ENCODE measurements at places on chromosomes 1 and 21.

DNA sequence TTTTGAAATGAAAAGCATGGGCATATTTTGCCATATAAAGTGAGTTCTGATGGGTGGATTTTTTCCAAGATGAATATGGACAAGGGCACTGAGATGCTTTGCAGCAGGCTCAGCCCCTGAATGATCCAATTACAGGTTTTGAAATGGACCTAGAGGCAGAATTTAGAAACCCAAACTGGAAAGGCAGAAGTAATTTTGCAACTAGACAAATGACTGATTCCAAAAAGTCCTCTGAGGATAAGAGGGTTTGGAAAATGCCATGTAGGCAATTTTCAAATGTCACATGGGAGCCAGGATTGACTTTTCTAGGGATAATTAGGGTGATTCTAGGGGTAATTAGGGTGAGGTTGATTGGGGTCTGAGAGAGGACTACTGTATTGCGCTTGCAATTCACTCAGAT, 148.9 kb upstream of the ZNF648 start:
- no peak for DNase-seq

- DNase-seq = no peak
Measured at GRCh38 chr1:171310661-171311087, 3.3 kb upstream of the FMO4 start.

DNA sequence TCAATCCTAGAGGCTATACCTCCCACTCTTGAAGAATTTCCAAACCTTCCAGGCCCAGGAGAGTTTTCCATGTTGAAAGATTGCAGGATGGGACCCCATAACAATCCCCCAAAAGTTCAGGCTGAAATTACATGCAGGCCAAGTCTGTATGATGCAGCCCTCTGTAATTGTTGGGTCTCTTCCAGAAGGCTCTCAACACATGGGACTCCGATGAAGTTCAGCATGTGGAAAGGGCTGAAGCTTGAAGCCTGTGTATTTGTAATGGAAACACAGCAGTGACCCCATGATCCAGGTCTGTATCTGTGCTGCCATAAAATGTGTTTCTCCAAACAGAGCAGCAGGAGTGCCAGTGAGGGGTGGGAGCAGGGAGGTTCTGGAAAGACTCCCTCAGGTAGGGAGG, 202.5 kb upstream of the LYPLAL1 start:
- DNase-seq = no peak

- no peak for DNase-seq
Measured at GRCh38 chr1:27548858-27549719, 54.9 kb downstream of the AHDC1 start.

GRCh38 chr1:151991663-151992302, 1.9 kb downstream of the S100A10 start:
- DNase-seq = no peak

- DNase-seq = no peak
Measured at GRCh38 chr21:28789523-28789922, 203.2 kb downstream of the LTN1 start.

DNA sequence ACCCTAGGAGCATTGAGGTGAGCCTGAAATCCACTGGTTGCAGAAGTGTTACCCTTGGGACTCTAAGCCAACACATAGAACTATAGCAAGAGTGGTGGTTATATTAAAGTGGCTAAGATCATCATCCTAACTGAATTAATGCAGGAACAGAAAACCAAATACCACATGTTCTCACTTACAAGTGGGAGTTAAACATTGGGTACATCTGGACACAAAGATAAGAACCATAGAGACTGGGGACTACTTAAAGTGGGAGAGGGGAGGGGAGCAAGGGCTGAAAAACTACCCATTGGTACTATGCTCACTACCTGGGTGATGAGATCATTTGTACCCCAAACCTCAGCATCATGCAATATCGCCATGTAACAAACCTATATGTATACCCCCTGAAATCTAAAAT, 100.0 kb downstream of the SLC25A24 start:
- no peak for DNase-seq

GRCh38 chr1:234874291-234875288, 254.0 kb downstream of the TOMM20 start:
- no peak for DNase-seq

DNA sequence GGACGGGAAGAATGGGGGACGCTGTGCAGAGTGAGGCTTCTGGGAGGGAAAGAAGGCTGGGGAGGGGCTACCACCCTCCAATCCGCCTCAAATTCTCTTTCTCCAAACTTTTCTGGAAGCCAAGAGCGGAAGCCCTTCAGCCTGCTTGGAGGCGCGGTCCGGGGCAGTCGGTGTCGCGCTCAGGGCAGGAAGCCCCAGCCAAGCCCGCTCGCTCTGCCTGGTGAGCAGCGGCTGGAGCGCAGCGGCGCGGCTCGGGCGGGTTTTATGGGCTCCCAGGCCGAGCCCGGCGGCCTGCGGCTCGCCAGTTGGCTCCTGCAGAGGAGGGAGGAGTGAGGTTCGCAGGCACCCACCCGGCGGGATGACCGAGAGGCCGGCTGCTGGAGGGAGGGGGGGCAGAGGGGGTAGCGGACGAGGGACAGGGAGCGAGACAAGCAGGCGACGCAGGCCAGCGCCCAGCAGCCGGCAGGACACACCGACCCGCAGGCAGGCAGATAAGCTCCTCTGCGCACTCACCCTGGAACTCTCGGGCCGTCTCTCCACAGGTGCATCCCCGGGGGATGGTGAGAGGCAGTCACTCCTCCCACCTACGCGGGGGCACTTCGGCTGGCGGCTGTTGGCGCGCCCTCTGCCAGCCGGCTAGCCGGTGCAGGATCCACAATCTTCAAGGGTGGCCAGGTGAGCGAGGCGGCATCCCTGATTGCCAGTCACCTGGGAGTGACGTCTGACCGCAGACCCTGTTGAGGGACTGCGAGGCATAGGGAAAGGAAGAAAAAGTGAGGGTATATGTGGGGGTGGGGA, at the start of gene AVPR1B:
AVPR1B (minus strand) TSS at position 238 of the 798 bp plus-strand sequence. CDS start 498 bp downstream, outside the sequence.
- DNase-seq = no peak

GRCh38 chr1:62271948-62272728, 47.1 kb downstream of the KANK4 start:
- DNase-seq = no peak

GRCh38 chr1:11804666-11805421, 920 bp downstream of the MTHFR start:
- DNase-seq = no peak

DNA sequence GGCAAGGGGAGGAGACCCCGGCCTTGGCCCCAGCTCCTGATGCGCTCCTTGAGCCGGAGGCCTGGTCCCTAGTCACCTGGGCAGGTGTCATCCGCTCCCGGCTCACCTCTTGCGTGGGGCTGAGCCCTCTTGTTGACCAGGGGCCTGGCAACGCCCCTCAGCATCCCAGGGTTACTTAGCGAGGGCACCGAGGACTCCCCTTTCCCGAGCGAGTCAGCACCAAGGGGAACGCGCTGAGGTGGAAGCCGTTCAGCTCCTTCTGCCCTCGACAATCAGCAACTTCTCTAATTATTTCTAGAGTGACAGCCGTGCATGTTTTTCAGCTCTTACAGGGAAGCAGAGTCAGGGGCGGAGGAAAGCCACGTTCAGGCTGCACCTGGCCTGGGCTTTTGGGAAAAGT, 522 bp downstream of the SLC45A1 start:
- no peak for DNase-seq

DNA sequence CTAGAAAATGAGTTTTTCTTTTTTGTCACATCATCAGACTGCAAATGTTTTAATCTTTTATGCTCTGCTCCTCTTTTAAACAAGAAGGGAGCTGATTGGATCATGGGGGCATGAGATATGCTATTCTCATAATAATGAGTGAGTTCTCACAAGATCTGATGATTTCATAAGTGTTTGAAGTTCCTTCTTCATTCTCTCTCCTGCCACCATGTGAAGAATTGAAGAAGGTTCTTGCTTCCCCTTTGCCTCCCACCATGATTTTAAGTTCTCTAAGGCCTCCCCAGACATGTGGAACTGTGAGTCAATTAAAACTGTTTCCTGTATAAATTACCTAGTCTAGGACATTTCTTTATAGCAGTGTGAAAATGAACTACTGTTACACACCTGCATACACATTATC, 218.2 kb downstream of the NRIP1 start:
- DNase-seq = no peak

DNA sequence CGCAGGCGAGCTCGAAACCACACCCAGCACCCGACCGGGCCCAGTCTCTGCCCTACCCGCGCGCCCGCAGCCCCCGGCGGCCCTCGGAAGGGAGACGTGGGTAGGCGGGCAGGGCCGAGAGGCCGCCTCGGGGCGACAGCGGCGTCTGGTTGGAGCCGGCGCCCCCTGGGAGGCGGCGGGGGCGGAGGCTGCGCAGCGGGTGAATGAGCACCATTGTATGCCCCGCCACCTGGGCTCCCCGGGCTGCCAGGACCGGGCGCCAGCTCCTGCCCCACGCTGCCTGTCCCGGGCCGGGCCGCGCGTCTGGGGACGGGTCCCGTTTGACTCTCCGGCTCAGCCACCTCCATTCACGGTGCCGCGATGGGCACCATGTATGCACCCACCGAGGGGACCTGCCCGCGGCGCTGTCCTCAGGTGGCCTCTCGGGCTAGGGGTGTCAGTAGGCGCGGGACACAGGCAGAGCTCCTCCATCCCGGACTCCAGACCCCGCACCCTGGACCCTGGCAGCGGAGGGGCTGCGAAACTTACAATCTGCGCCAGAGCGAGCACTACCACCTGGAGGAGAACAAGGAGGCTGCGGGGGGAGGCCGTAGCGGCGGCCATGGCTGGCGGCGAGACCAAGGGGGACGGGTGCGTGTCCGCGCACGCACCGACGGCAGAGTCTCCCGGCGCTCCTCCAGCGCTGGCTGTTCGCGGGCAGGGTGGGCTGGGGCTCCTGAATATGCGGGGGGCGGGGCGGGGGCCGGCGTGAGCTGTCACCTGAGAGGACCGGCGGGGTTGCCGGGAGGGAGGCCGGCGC, at the start of gene COL9A2:
COL9A2 (minus strand) TSS at position 692 of the 799 bp plus-strand sequence; CDS start at position 603, 89 bp downstream.
- peak; percentile 22 for DNase-seq

DNA sequence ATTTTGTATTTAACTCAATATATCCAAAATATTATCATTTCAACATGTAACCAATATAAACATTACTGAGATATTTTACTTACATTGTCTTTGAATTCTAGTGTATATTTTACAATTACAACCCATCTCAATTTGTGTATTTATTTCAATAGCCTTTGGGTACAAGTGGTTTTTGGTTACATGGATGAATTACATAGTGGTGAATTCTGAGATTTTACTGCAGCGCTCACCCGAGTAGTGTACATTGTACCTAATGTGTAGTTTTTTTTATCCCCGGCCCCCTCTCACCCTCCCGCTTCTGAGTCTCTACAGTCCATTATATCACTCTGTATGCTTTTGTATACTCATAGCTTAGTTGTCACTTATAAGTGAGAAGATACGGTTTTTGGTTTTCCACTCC, 117.0 kb upstream of the GALNT2 start:
- no peak for DNase-seq

DNA sequence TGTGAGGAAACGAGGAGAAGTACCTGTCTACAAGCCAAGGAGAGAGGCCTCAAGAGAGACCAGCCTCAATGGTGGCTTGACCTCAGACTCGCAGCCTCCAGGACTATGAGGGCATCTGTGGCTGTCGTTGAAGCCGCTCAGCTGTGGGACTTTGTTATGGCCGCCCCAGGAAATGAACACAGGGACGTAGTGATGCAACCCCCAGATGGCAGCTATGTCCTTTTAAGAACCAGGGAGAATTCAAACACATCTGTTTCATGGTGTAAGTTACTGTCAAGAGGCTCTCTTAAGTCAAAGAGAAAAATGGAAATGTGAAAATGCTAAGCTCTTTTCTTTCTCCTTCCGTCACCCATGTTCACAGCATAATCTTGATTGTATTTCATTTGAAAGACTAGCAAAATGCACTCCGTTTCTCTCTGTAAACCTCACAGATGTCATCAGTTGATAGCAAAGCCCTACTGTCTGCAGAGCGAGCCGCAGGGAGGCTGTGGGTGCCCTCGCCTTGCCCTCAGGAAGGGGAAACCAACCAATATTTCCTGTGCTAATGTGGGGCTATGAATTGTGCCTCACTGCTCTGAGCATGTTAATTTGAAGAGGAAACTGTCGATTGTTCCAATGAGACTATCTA, 21.3 kb downstream of the UBASH3A start:
- no peak for DNase-seq

- no peak for DNase-seq
Measured at GRCh38 chr1:29501227-29501976, 265.1 kb downstream of the PTPRU start.

GRCh38 chr1:46813858-46814396, 15.1 kb downstream of the CYP4B1 start:
- DNase-seq = no peak

DNA sequence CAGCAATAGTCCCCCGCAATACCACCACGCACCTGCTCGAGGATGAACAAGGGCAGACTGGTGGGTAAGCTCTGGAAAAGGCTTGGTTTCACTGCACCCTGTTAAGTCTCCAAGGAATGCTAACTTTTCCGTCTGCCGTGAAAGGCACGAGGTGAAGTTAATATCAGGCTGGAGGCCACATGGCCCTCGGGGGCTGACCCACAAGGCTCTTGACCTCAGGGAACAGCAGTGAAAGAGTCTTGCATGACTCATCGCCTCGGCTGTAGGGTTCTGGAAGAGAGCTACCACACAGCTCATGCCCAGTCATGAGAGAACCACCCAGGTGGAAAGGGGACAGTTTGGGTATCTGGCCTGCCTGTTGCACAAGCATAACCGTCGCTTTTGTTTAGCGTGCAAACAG, 24.7 kb downstream of the SCCPDH start:
- DNase-seq = no peak

DNA sequence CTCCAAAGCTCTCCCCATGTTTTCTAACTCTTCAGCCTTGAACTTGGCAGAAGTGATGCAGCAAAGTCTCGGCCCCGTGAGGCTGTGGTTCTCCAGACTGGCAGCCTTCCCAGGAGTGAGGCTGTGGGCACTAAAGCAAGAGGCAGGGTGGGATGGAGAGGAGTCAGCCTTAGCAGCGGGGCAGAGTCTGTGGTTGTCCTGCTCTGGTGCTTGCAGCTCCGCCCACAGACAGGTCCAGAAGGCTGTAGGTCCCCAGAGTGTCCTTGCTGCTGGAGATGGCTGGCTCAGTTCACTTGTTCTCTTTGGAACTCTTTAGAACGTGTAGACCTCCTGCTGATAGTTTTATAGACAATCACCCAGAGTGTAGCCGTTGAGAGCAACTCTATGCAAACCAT, 142.6 kb downstream of the AJAP1 start:
- DNase-seq = no peak
